ENCODE measurements at places on chromosomes 2 and 18. TPM values are rescaled to one million over a fixed set of nuclear protein-coding genes. Genes with fewer than 3 reads are reported as not detected.

- no peak for DNase-seq
Measured at GRCh38 chr2:56001947-56002346, 78.4 kb upstream of the EFEMP1 start.

DNA sequence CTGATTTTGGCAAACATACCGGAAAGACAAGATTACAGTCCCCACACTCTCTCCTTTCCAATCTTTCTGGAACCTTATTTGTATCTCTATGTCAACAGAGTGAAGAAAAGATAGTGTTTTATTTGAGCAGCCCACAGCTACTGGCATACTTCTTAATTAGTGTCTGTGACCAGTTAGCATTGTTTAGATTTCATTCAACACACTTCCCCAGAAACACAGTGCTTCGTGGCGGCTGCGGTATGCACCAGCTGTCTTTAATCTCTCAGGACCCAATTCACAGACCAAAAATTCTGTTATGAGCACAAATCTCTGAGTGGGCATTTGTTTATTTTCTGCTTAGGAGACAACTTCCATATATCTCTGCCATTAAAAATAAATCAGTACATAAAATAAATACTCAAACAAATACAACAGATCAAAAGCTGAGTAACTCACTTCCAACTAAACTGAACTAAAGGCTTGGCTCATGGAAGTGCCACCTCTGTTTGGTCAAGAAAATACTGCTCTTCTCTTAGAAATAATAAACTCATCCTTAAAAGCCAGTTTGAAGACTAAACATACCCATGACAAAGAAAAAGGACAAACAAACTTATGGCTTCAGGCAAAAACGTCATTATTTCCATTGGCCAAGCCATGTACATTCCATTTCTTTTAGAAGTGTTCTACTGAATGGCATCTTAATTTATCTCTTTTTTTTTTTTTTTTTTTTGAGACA, 392.4 kb downstream of the TXNL1 start:
- no peak for DNase-seq

COL5A2 gene
- total RNA-seq: 1.7 TPM

DNA sequence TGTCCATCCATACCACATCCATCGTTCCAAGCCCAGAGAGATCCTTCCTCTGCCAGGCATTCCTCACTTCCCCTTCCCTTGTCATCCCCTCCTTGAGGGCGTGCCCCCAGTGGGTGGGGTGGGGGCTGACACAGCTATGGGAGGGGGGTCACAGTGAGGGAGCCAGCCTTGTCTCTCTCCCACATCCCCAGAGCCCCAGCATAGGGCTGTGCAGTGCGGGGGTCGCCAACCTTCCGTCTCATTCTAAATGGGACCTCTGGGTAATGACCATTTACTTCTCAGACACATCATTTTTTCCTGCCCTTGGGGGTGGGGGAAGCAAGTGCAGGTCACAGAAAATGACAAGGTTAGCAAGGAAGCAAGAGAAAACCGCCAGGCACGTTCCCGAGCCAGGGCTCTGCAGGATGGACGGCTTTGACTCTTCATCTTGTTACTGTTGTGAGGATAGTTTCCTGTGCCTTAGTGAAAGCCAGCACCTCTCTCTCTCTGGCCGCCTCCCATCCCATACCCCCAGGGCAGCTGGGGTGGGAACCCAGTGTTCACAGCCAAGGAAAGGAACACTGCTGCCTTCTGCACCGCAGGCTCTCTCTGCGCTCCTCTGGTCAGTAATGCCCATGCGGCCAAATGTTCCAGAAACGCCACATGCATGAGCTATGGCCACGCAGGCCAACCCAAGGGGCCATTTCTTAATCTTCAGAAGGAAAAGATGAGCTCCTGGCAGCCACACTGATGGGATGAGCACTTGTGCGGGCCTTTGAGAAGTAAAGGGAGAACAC, 22.7 kb upstream of the OTOS start:
- DNase-seq: no peak

DNA sequence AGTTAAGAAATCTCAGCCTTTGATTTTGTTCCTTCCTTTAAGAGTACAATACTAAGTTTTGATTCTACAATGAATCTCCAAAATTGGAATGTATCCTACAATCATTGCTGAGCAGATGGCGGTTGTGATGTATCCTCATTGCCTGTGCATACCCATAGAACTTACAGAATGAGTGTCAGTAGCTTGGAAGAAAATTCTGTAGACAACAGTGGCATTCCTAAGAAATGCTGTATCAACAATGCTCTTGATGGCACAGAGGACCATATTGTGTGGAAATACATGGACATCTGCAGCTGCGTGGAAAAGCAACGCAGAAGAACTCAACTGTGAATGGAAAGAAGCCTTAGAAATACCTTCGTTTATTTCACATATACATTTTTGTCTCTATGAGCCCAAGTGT, 30.2 kb downstream of the GAREM1 start:
- no peak for DNase-seq

COBLL1 gene
- not detected for total RNA-seq

DNA sequence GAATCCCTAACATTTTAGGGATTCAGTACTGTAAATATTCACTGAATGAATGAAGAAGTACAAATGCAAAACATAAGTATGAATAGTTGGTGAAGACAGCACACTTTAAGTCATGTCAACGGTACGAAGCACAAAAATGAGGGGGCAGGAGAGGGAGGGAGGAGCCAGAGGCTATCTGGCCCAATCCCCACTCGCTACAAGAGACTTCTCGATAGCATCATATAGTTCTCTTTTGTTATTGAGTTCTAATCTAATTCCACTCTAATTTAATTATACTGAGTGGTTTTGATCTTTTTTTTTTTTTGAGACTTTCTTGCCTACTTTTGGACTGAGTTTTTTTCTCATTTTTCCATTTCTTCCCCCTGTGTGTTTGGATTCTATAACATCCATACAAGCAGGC, 152.2 kb upstream of the REV1 start:
- no peak for DNase-seq

GRCh38 chr2:25266399-25266798, 75.3 kb downstream of the DNMT3A start:
- DNase-seq: no peak

STPG4 gene
- not detected for total RNA-seq

- DNase-seq: no peak
Measured at GRCh38 chr2:110848519-110849030, 116.2 kb downstream of the ACOXL start.

MC5R gene
- total RNA-seq: not detected

- no peak for DNase-seq
Measured at GRCh38 chr2:213149949-213150314, 1.5 kb downstream of the IKZF2 start.

DNA sequence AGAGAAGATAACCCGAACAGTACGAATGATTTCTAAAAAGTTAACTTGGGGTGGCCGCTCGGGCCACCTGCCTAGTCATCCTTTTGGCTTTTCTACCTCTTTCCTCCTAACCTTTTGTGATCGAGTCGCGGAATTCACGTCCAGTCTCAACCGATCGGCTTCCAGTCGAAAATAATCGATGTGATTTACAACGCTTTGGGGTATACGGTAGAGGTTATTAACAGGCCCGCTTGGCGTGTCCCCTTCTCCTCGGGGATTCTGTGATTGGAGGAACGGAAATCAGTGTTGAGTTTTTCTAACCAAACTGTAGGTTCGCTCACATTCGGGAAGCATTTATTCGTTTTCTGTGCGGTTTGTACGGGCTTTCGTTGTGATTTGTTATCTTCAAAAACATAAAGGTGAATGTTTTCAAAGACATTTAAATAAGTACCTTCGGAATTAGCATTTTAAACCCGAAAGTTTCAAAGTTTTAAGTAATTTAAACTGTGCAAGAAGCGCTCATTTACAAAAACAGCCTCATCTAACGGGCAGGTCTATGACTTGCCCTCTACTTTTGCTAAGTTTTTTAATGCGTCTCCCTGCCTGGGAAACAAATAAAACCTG, 588 bp upstream of the FOXI3 start:
- DNase-seq: no peak

GRCh38 chr2:162591403-162592083, 247.0 kb downstream of the KCNH7 start:
- no peak for DNase-seq

DNA sequence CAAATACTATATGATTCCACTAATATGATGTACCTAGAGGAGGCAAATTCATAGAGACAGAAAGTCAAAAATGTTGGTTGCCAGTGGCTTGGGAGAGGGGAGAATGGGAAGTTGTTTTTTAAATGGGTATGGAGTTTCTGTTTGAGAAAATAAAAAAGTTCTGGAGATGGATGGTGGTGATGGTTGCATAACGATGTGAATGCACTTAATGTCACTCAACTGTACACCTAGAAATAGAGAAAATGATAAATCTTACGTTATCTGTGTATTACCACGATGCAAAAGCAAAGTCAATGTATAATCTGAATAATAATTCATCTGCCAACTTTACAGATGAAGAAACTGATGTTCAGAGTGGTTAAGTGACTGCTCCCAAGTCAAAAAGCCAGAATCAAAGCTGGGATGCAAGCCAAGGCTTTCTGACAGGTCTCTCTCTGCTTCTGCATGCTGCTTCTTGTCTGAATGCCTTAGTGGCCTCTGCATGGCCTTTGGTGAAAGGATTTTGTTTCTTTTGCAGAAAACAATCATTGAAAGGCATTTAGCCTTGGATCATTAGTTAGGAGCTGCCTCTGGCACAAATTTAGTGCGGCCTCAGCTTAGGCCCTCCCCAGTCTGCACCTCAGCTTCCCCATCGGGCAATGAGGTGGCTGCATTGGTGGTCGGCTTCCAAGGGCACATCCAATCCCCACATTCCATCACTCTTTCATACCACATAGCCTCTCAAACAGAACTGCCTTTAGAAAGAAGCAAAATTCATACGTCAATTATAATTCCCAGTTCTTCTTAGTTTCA, 46.5 kb upstream of the MYCN start:
- DNase-seq: no peak

Data from activated CD4-positive, alpha-beta memory T cell treated with anti-CD3 and anti-CD28 coated beads, Interleukin-2, amount 10 ng/mL, durations not matched to agents 7 days and 5 days (primary cell).